ENCODE measurements at places on chromosomes 1 and 21. TPM values are rescaled to one million over a fixed set of nuclear protein-coding genes. Genes with fewer than 3 reads are reported as not detected.

DNA sequence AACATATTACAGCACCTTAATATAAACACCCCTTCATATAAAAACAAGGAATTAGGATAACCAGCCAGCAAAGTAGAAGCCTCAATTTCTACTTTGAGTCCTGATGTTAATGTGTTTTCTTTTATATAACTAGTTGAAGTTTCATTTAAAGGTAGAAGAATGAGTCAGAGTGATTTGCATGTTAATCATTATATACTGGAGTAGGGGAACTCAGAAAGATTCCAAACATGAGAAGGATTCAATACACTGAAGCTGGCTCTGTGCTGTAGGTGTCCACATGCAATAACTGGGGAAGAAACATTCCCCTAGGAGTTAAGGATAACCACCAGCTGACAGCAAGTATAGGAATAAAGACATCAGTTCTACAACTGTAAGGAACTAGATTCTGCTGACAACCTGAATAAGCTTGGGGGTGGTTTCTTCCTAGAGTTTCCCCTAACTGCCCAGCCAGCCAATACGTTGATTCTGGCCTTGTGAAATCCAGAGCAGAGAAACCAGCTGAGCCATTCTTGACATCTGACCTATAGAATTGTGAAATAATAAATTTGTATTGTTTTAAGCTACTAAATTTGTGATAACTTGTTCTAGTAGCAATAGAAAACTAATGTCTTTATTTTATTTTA is 33.4 kb upstream of the RNPC3 start:
- H3K4me3 ChIP-seq, result no peak overlapping the region
- H3K36me3 ChIP-seq, result no peaks in the 10 kb centered on the region
- no peaks in the 10 kb centered on the region for H3K27me3 ChIP-seq
- DNase-seq, result no peak
- no peak overlapping the region for H3K27ac ChIP-seq
- H3K4me1 ChIP-seq, result no peaks in the 10 kb centered on the region

Gene CYP4A22
- not detected for total RNA-seq

GRCh38 chr1:201917362-201918033 is 28.8 kb downstream of the SHISA4 start:
- H3K4me1 ChIP-seq, result peaks cover 39% of the 10 kb centered on the region
- H3K4me3 ChIP-seq, result no peak overlapping the region

DNA sequence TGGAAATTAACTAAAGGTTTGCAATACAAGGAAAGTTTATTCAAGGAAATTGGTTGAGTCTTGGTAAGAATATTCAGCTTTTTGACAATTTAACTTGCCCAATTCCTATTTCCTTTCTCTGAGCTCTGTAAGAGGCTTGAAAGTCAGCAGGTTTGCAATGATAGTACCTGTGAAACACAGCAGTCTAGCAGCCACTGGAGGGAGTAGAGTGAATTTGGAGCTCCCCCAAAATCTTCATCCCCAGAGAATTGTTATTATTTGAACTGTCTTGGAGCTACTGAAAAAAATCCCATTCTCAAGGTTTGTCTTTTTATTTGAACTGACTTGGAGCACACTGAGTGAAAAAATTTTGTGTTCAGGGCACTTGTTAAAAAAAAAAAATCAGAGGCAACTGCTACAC is 654.2 kb upstream of the PKN2 start:
- DNase-seq, result no peak
- no peak overlapping the region for H3K4me3 ChIP-seq
- no peaks in the 10 kb centered on the region for H3K4me1 ChIP-seq
- H3K27me3 ChIP-seq, result no peaks in the 10 kb centered on the region
- H3K36me3 ChIP-seq, result no peaks in the 10 kb centered on the region

- peaks cover 30% of the 10 kb centered on the region for H3K4me1 ChIP-seq
- peak overlapping the region; percentile 57 for H3K27ac ChIP-seq
- peaks cover 9% of the 10 kb centered on the region for H3K27me3 ChIP-seq
- peaks cover 3% of the 10 kb centered on the region for H3K36me3 ChIP-seq
- no peak for DNase-seq
Measured at GRCh38 chr21:35783721-35784120, 276.6 kb downstream of the SETD4 start.

Gene GNG4
- total RNA-seq, result 2.9 TPM

Gene ETV3L
- total RNA-seq, result not detected

Gene DPH2
- 24.1 TPM for total RNA-seq

- no peak for DNase-seq
- peaks cover 9% of the 10 kb centered on the region for H3K4me1 ChIP-seq
- peak overlapping the region; percentile 43 for H3K27ac ChIP-seq
- H3K4me3 ChIP-seq, result no peak overlapping the region
- peaks cover 29% of the 10 kb centered on the region for H3K36me3 ChIP-seq
Measured at GRCh38 chr1:220184506-220184905, 87.7 kb downstream of the RAB3GAP2 start.

Gene MAP3K21
- total RNA-seq, result 6.4 TPM

DNA sequence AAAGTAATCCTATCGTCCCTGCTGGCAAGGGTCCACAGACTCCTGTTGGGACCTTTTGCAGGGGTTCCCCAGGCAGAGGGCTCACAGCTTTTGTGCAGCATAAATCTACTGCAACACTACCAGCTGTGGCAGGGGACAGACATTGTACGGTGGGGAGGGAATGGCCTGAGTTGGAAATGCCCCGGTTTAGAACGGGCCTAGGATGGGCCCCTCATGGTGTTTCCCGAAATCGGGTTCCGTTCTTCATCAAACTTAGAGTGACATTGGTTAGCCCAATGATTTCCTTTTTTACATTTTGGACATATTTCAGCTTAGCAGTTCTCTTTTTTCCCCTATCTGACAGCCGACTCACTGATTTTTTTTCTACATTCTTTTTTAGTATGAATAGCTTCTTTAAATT is 26.5 kb upstream of the SAMD11 start:
- peaks cover 65% of the 10 kb centered on the region for H3K27me3 ChIP-seq
- H3K4me3 ChIP-seq, result no peak overlapping the region
- H3K36me3 ChIP-seq, result no peaks in the 10 kb centered on the region
- no peak for DNase-seq
- no peak overlapping the region for H3K27ac ChIP-seq
- peaks cover 9% of the 10 kb centered on the region for H3K4me1 ChIP-seq

- H3K27me3 ChIP-seq, result no peaks in the 10 kb centered on the region
- H3K4me1 ChIP-seq, result peaks cover 43% of the 10 kb centered on the region
- H3K4me3 ChIP-seq, result peak overlapping the region; percentile 74
Measured at GRCh38 chr1:22709227-22709626, 1.4 kb upstream of the EPHB2 start.

GRCh38 chr1:67441183-67441582 is 11.0 kb upstream of the SERBP1 start:
- no peaks in the 10 kb centered on the region for H3K27me3 ChIP-seq
- peak overlapping the region; percentile 91 for H3K27ac ChIP-seq
- H3K4me1 ChIP-seq, result peaks cover 44% of the 10 kb centered on the region

DNA sequence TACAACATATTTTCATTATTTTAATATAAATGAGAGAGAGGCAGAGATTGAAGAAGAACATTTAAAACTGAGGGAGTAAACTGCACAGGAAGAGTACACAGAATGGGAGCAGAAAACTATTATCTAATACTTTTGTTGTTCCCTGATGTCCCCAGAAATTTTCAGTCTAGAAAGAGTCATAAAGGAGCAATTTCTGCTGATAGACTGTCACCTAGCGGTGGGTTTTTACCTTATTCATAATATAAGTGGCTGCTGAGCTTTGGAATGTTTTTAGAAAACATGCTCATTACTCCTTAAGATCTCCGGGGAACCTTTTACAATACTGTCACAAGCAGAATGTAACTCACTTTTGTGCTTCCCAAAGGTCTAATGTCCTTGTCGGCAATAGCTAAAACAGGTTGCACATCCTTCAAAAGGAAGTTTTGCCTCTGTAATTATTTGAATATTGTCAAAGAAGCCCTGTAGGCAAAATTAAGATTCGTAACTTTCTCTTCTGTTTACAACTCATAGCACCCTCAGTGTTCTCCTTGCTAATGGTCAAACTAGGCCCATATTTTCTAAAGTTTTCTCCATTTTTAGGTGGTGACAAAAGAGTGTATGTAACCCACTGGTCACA is 4.9 kb upstream of the NPL start:
- H3K4me1 ChIP-seq, result peaks cover 6% of the 10 kb centered on the region
- H3K4me3 ChIP-seq, result no peak overlapping the region
- peaks cover 25% of the 10 kb centered on the region for H3K27me3 ChIP-seq

Measured in mesothelial cell of epicardium (in vitro differentiated cells).